ENCODE measurements at places on chromosomes 6 and 20.

DNA sequence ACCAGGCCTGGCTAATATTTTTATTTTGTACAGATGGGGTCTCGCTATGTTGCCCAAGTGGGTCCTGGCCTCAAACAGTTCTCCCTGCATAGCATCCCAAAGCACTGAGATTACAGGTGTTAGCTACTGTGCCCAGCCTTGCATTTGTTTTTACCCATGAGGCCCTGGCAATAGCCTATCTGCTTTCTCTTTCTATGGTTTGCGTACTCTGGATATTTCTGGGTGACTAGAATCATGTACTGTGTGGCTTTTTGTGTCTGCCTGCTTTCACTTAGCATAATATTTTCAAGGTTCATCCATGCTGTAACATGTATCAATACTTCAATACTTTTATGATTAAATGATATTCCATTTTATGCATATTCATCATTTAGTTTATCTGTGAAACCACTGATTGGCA is 451.7 kb downstream of the GRIK2 start:
- no peak for DNase-seq

DNA sequence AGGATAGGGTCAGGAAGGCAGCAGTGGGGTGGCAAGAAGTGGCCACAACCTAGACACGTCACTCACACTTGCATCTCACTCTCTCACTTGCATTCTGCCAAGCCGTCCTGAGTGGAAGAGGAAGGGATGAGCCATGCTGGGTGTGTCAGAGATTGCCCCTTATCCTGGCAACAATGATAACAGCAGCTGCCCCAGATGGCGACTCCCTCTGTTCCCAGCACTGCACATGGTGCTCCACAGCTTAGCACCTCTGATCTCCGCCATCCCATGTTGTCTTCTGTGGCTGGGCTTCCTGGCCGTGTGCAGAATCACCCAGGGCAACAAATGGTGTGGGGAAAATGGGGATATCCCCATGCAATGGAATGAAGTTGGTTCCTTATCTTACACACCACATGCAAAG is 11.1 kb downstream of the KCNB1 start:
- no peak for DNase-seq

DNA sequence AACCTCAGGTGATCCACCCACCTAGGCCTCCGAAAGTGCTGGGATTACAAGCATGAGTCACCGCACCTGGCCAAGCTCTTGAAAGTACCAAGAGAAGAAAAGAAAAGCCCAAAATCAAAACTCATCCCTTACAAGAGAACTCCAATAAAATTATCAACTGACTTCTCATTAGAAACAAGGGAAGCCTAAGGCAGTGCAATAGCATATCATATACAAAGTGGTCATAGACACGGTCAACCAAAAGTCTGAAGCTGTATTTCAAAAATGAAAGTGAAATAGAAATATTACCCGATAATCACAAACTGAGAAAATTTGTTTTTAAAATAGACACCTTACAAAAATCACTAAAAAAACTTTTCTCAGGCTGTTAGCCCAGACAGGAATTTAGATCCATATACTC is 1321.1 kb upstream of the GJE1 start:
- no peak for DNase-seq

- no peak for DNase-seq
Observed at GRCh38 chr20:15374682-15375081, 1037.3 kb upstream of the FLRT3 start.

DNA sequence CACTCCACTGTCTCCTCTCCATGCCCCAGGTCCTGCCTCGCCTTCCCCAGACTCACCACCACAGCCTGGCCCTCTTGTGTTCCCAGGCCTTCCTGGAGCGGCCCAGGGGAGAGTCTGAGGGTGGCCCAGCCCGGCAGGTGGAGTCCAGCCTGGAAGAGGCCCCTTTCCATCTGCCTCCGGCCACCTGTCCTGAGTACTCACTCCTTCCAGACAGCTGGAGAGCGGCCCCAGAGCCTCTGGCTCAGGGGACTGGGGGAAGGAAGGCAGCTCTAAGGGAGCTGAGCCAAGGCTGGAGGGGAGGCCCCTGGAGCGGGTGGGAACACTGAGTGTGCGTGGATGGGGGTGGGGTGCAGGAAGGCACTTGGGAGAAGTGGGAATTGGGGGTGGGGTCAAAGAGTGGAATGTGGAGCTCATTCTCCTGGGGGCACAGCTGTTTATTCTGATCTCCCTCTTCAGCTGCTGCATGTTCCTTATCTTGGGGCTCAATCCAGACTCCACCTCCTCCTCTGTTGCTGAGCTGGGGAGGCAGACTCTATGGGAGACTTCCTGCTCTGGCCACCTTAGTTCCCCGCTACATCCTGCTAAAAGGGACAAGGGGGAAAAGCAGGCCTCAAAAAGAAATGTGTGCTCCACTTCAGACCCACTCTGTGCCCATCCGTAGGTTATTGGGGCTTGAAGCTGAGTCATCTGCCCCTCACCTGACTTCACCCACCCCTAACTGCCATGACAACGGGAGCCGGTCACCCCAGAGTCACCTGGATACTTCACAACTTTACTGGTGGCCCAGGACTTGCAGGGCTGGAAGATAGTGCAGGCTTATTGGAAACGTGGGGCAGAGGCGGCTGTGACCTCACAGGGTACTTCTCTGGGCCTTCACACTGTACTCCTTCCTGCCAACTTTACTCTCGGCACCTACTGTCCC is 19.5 kb upstream of the TAF8 start:
- no peak for DNase-seq

GRCh38 chr20:36391456-36391855 is 85.3 kb downstream of the DLGAP4 start:
- no peak for DNase-seq

GRCh38 chr6:36599791-36600209 is 5.6 kb downstream of the SRSF3 start:
- peak; percentile 38 for DNase-seq

- no peak for DNase-seq
Observed at GRCh38 chr20:33298391-33298790, 15.4 kb downstream of the BPIFB1 start.

DNA sequence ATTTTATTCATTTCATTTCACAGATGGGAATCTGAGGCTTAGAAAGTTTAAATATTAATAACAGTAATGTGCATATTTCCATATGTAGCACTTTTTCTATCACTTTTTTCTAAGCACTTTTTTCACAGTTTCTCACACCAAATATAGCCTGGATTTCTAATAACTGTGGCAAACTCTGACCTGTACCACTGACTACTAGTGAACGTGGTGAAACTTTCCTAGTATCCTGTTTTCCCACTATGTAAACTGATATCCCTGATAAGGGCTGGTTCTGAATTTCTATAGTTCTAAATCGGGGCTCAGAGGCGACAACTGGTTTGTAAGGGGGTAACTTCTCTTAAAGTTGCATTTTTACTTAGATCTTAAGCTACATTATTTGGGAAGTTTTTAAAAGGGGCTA is 32.6 kb downstream of the MAP7 start:
- no peak for DNase-seq

DNA sequence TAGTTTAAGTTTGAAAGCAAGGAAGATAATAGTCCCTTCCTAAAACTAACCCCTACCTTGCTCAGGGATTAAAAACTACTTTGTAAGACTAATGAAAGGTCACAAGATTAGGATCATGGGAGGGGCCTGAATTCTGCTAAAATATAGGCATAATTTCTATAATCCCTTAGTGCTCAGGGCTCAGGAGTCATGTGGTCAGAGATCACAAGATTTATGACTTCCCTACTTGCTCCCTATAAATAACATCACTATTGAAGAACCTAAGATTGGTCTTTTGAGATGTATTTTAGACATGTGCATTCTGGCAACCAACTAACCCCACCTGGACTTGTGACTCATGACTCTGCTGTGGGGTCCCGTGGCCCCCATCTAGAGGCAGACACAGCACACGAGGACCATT is 81.1 kb downstream of the STMND1 start:
- no peak for DNase-seq

DNA sequence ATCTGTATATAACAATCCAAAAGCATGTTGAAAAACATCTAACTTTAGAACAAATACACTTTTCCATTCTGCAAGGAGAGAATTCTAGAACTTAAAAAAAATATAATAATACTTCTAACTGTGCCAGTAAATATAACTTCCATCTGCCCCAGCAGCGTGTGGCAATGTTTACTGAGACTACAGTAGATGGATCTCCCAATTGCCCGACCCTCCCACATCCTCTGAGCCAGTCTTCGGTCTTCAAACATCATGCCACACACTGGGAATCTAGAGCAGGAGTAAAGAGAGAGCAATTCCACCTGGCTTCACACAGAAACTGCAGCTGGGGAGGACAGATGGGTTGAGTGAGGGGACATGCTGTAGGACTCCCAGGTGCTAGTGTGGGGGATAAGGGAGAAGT is 121.3 kb upstream of the NHSL1 start:
- no peak for DNase-seq

DNA sequence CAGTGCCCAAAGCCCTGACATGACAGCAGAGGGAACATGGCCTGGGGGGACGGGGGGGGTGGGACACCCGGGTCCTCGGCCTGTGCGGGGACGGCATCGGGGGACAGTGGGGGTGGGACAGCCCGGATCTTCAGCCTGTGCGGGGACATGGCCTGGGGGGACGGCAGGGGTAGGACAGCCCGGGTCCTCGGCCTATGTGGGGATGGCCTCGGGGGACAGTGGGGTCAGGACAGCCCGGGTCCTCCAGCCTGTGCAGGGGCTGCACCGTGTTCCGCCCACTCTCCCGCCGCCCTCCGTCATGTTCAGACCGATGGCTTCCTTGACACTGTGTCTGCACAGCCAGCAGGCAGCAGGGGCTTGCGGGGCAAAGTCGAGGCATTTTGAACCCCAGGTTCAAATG is 7.0 kb downstream of the BIRC7 start:
- DNase-seq, result no peak

- DNase-seq, result no peak
Observed at GRCh38 chr6:117448011-117448410, 22.3 kb upstream of the ROS1 start.

GRCh38 chr6:31441365-31442267 is 38.2 kb downstream of the MICA start:
- DNase-seq, result peak; percentile 44

GRCh38 chr6:113377362-113377942 is 479.7 kb upstream of the MARCKS start:
- no peak for DNase-seq

- DNase-seq, result no peak
Observed at GRCh38 chr20:40952136-40952535, 76.5 kb upstream of the TOP1 start.

- DNase-seq, result no peak
Observed at GRCh38 chr20:44032583-44033331, 118.1 kb downstream of the TOX2 start.

GRCh38 chr6:151239603-151240035 is at the start of gene AKAP12:
Gene AKAP12, plus strand, starts transcription at chr6:151239967. Its CDS starts 596 bp downstream, at chr6:151240563.
- DNase-seq, result no peak

DNA sequence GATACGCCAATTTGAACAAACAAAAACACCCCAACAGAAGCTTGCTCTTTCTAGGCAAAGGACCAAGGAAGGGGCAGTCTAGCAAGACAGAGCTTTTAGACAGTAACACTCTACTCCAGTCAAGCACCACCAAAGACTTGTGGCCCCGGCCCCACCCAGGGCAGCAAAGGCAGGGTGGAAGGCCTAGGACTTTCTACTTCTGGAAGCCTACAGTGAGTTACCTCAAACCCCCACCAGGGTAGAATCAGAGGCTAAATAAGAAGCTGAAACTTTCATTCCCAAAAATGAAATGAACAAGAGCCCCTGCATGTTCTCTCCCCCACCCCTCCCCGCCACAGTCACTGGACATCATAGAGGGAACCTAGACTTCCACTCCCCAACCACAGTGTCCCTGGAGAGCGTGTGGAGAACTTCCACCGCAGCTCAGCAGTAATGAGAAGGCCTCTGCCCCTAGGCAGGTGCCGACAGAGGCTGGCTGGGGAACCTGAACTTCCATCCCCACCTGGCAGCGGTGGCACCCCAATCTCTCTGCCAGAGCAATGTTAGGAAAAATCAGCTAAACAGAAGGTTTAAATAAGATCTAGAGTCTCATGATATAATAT is 40.0 kb downstream of the KATNA1 start:
- no peak for DNase-seq

DNA sequence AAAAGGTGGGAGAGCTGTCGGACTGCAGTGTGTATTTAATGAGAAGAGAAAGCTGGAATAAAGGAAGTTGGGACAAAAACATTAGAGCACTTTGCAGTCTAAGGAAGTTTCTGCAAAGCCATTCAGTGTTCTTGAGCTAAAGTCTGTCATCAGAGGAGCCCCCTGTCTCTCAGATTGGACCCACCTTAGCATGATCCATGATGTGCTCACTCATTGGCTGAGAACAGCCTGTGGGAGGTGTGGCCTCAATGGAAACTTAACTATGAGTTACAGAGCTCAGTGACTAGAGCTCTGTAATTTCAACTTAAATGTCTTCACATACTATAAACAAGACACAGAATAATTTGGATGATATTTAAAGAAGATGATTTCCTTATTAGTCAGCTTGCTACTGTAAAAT is 437.0 kb downstream of the BTBD3 start:
- no peak for DNase-seq

- no peak for DNase-seq
Observed at GRCh38 chr6:30687659-30688431, 1.4 kb upstream of the PPP1R18 start.

DNA sequence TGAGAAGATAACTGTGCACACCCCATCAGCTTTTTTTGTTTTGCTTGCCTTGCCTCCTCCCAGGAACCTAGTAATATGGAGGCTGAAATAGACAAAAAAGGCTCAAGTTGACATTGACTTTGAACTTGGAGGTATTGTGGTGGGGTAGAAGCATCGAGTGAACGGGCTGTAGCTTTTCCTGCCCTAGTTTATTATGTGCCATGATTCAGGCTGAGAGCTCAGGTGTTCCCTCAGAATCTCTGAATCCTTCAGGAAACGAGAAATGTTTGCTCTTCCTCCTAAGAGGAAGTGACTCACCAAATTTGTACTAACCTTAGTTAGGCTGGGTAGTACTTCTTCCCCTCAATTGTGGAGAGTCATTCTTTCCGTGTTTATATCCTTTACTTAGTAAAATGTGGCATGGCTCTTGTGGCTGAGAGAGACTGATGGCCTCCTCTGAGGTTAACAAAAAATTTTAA is 98.8 kb downstream of the SASH1 start:
- no peak for DNase-seq

DNA sequence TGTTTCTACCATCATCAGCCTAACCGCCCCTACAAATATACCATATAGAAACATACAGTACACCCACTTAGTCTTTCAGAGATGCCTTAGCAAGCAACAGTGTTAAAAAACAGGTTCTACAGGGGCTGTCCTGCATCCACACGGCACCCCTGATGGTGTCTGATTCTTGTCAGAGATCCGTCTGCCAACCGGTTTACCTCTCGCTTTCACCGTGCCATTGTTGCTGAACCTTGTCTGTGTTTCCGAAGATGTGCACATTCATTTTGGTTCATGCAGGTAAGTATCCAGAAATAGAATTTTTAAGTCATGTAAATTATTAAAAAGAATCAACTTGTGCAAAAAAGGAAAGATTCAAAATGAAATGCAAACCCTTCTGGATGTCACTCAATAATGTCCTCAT is 52.9 kb downstream of the EPHA7 start:
- DNase-seq, result no peak

- DNase-seq, result no peak
Observed at GRCh38 chr6:11201015-11201414, 31.5 kb downstream of the NEDD9 start.
